Right lung (tissue), 10 donors: ENCODE measurements at places on chromosomes 7 and 10.
A peak's percentile ranks its signal among the peaks of the same experiment; 100 is the strongest.

GRCh38 chr10:104122225-104123107 lies 495 bp downstream of the SFR1 start:
- DNase-seq, result no peak

DNA sequence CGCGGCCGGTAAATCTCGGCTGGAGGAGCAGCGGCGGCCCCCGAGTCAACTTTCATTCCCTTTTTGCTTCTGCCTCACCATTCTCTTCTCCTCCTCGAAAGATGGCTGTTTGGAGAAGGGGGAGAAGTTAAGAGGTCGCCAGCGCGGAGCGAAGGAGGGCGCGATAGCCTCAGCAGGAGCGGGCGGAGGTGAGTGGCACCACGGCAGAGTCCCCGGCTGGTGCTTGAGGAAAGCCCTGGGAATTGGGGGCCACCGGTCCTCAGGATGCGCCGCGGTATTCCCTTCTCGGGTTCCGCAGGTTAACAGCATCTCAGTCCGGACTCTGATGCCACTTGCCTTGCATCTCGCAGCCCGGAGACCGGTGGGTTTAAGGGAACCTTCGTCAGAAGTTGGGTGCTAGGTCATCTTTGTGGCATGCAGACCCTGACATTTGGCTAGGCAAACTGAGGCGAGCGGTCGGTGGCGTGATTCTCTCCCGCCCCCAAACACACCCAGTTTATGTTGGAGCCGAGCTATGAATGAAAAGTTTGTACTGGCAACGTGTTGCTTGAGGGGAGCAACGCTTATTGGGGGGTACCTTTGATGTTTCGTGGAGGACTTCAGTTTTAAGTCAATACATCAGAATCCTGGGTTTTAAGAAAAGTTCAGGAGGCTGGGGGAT lies 59.5 kb upstream of the PRPS1L1 start:
- peak; percentile 6 for DNase-seq

GRCh38 chr10:102605712-102606111 lies 38.6 kb upstream of the TRIM8 start:
- no peak for DNase-seq

DNA sequence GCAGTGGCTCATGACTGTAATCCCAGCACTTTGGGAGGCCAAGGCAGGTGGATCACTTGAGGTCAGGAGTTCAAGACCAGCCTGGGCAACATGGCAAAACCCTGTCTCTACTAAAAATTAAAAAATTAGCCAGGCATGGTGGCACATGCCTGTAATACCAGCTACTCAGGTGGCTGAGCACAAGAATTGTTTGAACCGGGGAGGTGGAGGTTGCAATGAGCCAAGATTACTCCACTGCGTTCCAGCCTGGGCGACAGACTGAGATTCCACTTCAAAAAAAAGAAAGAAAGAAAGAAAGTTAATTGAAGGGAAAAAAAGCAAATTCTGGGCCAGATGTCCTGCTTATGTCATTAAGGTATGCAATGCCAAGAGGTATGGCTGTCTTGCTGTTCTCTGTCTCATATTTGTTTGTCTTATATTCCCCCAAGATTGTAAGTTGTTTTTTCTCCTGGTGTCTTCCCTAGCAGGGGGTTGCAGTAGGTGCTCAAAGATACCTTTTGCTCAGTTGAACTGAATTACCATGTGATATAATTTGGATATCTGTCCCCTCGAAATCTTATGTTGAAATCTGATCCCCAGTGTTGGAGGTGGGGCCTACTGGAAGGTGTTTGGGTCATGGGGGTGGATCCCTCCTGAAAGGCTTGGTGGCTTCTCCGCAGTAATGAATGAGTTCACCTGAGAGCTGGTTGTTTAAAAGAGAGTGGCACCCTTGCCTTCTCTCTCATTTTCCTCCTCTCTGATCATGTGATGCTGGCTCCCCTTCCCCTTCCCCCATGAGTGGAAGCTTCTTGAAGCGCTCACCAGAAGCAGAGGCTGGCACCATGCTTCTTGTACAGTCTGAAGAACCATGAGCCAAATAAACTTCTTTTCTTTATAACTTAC lies 60.9 kb downstream of the MYOF start:
- DNase-seq, result no peak

GRCh38 chr10:131724891-131725580 lies 175.8 kb upstream of the PPP2R2D start:
- DNase-seq, result no peak

DNA sequence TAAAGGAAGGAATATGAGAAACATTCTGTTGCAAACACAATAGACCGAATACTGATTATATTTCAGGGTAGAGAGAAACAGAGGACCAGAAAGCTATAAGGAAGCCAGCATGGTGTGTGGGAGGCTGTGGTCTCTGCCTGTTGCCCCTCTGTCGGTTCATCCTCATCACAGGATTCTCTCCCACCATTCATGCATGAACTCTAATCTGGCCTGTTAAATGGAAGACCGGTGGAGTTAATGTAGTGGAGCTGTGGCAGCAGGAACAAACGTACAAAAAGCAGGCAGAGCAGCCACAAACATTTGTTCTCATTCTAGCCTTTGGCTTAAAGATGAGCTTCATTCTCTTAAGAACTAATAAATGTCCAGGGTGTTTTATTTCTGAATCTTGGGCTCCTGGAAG lies 902.4 kb downstream of the LRMDA start:
- no peak for DNase-seq

DNA sequence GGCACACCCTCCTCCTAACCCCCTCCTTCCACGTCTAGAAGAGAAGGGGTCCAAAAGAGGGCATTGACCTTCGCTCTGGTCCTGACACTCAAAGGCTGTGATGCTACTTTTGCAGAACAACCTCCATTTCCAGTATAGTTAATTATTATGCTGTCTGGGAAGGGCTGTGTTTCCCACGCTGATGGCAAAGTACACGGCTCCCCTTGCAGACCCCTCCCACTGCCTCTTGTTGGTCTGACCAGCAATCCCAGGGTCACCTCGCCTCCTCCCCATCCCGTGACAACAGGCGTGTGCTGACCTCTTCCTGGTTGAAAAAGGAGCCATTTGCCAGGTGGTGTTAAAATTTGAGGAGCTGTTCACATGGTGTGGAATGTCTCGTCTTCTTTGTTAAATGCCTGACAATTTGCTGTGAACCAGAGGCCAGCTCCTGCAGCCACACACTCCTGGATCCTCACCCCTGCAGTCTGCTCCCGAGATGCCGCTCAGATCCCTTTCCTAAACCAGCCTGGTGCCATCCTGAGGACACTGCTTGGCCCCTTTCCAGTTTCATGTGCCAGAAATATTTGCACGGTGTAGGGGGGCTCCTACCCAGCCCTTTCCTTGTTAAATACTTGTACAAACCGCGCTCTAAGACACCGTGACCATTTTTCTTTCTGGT lies 321.7 kb downstream of the WDR37 start:
- no peak for DNase-seq

DNA sequence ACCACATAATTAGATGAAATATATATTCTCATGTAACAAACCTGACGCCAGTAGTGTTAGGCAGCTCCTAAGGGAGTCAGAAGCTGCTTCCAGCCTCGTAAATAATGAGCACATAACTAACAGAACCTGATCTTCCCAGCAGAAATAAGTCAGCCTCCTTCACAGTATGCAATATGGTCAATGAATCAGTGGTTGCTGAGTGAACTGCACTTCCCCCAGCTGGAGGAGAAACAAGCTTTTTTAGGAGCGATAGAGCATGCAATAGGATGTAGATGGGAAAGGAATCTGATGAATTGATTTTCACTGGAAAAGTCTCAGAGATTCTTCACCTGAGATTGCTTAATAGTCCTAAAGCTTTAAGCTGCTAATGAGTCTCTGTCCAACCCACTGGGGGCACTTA lies 337.2 kb upstream of the LRGUK start:
- DNase-seq, result no peak

GRCh38 chr7:77329466-77330168 lies 86.5 kb downstream of the GSAP start:
- DNase-seq, result no peak
